NCI-H1105 (cell line): ENCODE measurements at places on chromosomes 13 and 19.

GRCh38 chr13:31053091-31053490 lies 108.6 kb downstream of the HSPH1 start:
- DNase-seq = no peak

DNA sequence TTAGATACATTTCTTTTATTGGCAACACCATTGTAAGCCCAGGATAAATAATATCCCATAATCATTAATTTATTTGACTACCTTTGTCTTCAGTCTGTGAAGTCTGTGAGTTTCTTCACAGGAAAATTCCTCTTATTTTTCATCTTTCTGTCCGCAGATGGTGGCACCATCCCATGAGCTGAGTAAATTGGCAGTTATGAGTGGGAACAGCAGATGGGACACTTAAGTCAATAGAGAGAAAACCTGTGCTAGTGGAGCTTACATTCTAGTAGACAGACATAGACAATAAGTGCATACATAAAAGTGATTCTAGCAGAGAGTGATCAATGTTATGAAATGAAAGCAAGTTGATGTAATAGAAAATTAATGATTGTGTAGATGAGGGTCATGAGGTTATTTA lies 638.2 kb upstream of the MIR17HG start:
- DNase-seq = no peak

GRCh38 chr19:46978171-46978869 lies 41.3 kb upstream of the NPAS1 start:
- DNase-seq = no peak

DNA sequence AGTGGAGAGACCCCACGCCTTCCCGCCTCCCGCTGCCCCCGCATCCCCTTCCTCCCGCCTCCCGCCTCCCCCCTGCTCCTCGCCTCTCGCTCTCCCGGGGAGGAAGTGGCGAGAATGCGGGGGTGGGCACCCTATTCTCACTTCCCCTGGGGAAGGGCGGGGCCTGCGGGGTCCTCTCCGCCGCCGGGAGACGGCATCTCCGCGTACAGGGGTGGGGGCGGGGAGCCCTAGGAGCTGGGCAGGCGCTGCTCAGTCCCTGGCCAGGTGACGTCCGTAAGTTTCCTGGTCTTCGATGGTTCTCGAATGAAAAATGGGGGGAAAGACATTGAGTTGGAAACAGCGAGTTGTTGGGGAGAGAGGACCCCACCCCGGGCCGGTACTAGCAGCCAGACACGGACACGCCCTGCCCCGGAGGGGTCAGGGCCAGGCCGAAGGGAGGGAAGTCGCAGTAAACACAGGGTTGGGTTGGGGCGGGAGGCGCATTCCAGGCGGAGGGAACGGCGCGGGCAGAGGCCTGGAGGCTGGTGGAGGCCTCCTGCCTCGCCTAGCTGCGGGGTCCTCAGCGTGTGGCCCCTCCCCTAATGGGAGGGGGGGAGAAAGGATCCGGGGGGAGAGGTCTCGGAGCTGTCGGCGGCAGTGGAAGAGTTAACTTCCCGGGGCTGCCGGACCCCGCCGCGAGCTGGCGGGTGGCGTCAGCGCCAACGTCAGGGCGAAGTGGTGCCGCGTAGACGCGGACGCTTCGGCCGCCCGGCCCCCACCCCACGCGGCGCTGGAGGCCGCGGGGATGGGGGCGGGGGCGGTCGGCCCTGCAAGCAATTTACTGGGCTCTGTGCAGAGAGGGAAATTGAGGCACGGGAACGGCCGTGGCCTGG lies 10.4 kb upstream of the JUND start:
- peak; percentile 13 for DNase-seq

DNA sequence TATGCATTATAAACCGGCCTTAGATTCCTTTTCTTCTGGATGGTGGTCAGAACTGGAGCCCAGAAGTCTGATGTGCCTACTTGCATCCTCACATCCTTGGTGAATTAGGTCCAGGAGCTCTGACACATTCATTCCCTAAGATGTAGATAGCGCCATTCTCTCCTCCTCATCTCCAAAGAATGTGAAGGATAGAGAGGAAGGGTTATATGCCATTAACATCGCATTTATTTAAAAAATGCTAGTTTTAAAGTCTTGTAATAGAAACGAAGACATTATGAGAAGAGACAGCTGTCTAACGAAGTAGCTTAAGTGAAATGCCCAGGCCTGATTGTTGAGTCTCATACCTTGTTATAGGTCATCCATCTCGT lies 9.7 kb downstream of the MBNL2 start:
- DNase-seq = no peak

- DNase-seq = peak; percentile 49
Measured at GRCh38 chr13:43767341-43767931, 19.3 kb downstream of the ENOX1 start.

DNA sequence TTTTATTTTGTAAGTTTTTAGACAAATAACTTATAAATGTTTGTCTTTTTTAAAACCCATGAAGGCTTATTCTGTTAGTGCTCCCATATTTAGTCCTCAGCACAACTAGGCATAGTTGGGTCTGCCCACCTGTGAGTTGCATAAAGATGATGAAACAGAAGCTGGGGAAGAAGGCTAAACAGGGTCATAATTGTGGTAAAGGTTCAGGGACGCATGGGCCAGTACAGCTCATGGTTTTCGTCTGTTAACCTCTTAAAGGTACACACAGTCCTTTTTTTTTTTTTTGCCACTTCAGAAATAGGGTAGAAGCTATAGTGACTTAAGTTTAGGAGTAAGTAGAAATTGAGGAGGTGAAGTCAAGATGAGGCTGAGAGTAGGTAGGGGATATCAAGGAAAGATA lies 58.3 kb downstream of the TM9SF2 start:
- DNase-seq = no peak

GRCh38 chr19:16594131-16594586 lies 21.9 kb upstream of the SLC35E1 start:
- DNase-seq = no peak

GRCh38 chr19:571566-571974 lies 826 bp upstream of the BSG start:
- DNase-seq = no peak

DNA sequence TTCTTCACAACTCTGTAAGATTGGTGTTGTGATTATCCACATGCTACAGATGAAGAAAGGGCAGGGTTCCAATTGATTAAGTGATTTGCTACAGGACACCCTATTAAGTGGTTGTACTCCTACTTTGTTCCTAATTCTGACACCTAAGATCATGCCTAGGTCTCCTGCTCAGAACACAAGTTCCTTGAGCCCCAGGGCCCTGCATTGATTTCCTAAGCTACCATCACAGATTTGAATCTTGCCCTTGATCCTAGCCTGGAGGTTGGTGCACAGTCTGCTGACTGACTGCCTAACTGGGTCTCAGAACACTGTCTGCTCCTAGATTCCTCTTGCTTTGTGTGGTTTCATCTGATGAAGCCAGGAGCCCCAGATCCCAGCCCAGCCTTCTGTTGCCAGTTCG lies 19.6 kb upstream of the WDFY2 start:
- no peak for DNase-seq

- DNase-seq = no peak
Measured at GRCh38 chr13:23754506-23754905, 134.7 kb downstream of the MIPEP start.

- DNase-seq = no peak
Measured at GRCh38 chr19:13104848-13105711, 2.4 kb upstream of the LYL1 start.

DNA sequence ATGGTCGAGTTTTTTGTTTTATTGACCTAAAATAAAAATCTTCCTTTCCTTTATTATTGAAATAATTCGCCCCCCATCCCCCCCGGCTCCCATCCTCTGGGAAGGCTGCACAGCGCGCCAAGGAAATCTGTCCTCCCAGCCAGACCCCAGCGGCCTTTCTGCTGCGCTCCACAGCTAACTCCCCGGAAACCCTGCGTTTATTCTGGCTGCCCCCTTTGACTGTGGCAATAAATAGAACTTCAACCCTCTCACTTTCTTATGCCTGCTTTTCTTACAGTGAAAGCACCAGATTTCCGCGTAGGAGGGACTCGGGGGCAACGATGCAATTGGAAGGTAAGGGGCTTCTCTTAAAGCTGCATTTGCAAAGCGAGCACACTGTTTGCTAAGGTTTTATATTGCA lies 9.7 kb upstream of the C19orf12 start:
- DNase-seq = no peak

DNA sequence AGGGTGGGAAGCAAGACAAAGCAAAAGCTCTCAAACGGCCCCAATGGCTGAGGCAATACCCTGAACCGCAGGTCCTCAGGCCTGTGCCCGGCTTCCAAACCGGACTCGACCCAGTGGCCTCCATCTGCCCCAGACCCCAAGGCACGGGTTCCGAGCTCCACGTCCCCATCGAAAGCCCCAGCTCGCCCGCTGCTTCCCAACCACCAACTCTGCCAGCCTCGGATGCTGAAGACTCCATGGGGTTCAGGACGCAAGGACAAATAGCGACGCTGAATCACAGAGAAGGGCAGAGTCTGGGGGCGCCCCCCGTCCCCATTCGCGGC lies 559 bp downstream of the POLR2E start:
- DNase-seq = no peak

DNA sequence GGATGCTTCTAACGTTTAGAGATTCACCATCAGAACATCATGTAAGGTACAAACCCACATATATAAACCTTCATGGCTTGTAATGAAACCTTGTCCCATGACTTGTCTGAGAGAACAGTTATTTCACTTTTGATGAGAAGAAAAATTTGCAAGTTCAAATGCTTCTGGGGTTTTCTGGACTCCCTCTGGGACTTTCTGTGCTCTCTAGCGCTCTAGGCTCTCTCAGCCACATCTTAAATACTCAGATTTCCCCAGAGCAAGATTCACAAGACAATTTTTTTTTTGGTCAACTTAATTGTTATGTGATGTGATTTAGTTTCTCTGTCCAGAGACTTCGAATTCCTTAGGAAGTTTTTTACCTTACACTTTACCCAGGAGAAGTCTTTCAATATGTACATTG lies 282.8 kb upstream of the EDNRB start:
- DNase-seq = no peak

DNA sequence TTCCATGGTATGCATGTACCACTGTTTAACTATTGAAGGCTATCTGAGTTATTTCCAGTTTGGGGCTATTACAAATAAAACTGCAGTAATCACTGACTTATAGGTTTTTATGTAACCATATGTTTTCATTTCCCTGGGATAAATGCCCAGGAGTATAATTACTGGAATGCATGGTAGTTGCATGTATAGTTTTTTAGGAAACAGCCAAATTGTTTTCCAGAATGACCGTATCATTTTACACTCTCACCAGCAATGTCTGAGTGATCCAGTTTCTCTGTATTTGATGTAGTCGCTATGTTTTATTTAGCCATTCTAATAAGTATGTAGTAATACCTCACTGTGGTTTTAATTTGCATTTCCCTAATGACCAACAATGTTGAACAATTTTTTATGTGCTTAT lies 42.0 kb downstream of the CYSLTR2 start:
- no peak for DNase-seq

DNA sequence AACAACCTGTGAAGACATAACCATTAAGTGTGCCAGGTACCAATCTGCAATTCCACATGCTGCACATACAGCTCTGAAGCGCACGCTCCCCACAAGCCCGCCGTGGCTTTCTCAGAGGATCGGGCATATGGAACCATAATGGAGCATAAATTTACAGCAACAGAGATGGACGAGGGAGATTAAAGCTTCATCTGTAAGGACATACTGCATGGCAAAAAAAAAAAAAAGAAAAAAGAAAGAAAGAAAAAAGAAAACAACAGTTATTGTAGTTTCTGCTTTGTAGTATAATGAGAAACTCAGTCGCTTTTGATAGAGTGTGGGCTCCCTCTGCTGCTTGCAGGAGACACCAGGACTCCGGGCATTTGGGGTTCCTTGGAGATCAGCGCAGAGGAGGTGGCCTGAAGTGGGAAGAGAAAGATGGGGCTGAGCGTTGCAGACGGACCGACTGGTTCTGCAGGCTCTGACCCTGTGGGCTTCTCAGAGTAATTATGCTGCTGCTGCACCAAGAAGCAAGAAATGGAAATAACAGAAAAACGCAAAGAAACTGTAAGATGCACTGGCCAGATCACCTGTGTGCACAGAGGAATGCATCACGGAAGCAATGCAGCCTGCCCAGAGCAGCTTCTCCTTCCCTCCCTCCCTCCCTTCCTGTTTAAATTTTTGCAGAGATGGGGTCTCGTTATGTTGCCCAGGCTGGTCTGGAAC lies 10.8 kb upstream of the PDCD5 start:
- DNase-seq = peak; percentile 40

- DNase-seq = peak; percentile 2
Measured at GRCh38 chr13:21478881-21479808, 20.0 kb upstream of the ZDHHC20 start.

DNA sequence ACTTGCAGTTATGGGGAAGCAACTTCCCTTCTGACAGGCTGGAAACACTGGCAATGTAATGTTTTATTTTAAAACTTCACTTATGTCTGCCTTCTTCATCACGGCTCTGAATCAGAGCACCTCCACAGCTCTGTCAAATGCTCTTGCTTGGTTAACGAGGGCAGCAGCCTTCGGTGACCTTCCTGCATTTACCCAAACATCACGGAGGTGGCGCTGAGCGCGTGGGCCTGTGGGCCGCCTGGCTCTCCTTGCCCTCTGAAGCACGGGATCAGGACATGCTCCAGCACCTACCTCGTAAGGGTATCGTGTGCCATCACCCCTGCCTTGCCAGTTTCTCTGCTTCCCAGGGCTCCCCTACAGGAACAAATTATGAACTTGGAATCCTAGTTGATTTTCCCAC lies 310.0 kb downstream of the TEX29 start:
- peak; percentile 72 for DNase-seq

DNA sequence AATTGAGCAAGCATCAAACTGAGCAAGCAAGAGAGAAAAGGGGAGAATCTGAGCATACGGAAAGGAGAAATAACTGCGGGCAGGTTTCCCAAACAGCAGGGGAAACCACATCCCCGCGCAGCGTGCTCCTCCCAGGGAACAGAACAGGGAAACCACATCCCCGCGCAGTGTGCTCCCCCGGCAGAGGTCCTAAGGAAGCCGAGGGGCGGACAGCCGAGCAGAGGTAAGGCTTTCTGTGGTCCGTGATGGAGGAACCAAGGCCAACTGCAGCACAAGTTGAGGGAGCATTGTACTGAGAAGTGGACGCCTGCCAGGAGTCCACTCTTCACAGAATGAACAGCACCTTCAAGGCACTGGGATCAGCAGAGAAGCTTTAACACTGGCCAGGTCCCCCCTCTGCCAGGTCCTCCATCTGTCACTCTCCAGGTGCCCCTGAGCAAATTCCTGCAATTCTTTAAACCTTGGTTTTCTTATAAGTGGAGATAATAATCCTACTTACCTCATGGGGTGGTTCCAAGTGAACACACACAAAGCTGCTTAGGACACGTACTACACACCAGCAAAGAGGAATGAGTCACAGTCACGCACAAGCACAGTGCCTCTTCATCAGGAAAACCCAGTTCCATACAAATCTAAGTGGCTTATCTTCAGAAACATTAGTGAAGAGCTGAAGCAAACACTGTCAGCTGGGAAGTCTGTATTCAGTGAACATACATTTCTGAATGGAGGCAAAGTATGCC lies 23.0 kb upstream of the LAMP1 start:
- no peak for DNase-seq

DNA sequence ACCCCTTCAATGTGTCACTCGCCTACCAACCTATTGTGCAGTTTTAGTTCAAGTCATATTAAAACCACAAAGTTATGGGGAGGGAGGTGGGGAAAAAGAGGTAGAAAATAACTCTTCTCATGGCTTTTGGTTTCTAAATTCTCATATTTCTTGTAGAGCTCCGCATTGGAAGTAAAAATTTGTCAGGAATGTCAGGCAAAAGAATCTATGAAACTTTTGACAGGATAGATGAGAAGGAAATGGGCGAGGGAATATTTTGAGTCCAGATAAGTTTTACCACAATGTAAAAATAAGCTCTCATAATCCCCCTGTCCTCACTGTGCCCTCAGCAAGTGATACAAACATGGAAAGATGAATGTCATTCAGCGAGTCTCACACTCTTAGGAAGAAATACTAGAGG lies 270.4 kb downstream of the DLEU7 start:
- no peak for DNase-seq

- no peak for DNase-seq
Measured at GRCh38 chr13:109699628-109700071, 86.7 kb downstream of the IRS2 start.
